ACHN (cell line): ENCODE measurements at places on chromosomes 1 and 21.

DNA sequence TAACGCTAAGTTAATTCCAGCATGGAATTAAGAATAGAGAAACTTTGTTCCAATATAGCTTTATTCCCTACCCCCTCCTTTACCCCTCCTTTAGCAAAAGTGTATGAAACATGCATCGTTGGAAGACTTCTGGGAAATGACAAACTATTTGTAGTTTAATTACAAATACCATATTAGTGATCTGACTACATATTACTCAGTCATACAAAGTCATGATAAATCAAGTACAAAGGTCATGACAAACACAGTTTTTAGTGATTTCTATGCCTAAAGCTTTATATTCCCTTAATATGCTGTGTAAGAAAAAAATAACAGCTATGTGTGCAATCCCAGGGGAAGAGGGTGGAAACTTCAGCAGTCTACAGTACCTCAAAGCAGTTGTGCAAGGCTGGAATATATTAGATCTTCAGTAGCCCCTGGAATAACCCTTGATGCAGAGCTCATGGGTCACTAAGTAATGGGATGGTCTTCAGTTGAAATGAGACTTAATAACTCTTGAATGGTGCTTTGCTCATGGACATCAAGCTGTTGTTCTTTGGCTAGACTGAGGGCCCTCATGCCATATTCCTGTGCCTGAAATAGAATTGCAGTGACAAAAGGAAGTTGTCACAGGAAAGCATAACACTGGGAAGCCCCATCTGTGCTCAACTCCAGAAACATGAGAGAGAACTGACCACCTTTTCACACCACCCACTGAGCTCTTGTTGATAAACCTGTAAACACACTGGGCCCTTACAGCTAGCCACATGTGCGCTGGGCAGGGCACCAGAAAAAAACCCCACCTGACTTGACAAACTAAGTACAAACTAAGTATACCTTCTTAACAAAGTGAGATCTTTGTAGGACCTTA, 25.3 kb downstream of the ZMYND12 start:
- DNase-seq: no peak

DNA sequence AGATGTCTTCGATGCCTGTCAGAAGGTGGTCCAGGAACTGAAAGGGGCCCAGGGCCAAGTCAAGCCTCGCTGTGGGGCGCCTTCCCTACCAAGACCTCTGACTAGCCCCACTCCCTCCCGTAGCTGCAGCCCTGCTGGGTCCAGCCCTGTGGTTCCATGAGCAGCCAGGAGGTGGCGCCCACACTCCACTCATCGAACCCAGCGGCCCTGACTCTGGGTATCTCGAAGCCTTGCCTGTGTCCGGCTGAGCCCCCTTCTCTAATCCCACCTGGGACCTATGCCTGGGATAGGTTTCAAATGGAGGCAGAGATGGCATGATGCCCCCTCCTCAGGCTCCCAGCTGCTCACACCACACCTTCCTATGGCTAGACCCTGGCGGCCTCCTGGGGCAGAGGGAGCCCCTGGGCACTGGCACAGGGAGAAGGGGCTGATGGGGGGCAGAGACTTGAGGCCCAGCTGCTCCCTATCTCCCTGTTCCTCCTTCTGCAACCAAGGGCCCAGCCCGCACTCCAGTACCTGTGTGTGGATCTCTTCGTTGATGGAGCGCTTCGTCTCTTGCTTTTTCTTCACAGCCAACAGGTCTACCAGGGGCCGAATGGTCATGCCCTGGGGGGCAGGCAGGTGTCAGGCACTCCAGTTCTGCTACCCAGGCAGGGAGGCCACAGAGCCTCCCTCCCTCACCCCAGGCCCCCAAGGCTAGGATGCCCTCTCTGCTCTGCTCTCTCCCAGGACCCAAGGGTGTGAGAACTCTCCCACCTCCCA, 52.0 kb downstream of the SLC9A1 start:
- DNase-seq: peak; percentile 51

DNA sequence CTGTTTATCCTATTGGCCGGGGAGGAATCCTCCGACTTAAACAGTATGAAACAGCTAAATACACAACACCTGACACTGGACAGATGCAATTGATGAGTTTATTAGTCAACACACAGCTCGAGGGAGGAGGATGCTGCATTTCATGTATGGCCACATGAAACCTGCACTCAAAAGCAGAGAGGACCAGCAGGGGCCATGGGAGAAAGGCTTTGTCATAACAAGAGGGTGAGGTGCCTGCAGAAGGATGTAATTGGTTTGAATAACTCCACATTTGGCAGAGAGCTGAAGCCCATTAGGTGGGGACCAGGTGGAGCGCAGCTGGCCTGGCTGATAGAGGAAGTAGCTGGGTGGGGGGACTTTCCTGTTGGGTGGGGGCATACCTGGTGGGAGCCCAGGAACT, 599.1 kb downstream of the PTPRU start:
- DNase-seq: no peak

GRCh38 chr1:239262538-239262937, 123.8 kb upstream of the CHRM3 start:
- no peak for DNase-seq

GRCh38 chr1:182556279-182556678, 32.8 kb downstream of the RNASEL start:
- no peak for DNase-seq

- DNase-seq: no peak
These were observed 64.9 kb downstream of the CD2 start for GRCh38 chr1:116819081-116819480.
